A172 (cell line): ENCODE measurements at places on chromosomes 3 and 15. TPM values are rescaled to one million over a fixed set of nuclear protein-coding genes. Genes with fewer than 3 reads are reported as not detected.

Gene GOLGA8N
- total RNA-seq: 0.50 and 1.0 TPM in 2 replicates

Gene CKMT1B
- total RNA-seq: not detected in 2 replicates

Gene SPINT1
- 0.22 and 1.3 TPM in 2 replicates for total RNA-seq

Gene TRPM1
- total RNA-seq: 0.05 TPM in 1 of 2 replicates, not detected in the other

DNA sequence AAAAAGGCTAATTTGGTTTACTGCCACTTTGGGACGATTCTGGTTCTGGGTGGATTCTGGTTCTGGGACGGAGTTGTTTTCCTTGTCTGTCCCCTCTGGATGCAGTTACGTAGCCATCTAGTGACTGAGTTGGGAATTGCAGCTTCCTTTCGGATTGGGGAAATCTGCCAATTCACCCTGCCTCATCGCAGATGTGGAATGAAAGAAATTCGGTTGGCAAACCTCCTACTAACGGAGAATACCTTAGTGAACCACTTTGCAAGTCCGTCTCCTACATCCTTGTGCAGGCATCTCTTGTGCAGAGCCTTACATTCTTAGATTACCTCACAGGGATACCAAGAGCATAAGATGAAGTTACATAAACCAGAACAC, 31.5 kb upstream of the AP4E1 start:
- DNase-seq: peak; percentile 87

DNA sequence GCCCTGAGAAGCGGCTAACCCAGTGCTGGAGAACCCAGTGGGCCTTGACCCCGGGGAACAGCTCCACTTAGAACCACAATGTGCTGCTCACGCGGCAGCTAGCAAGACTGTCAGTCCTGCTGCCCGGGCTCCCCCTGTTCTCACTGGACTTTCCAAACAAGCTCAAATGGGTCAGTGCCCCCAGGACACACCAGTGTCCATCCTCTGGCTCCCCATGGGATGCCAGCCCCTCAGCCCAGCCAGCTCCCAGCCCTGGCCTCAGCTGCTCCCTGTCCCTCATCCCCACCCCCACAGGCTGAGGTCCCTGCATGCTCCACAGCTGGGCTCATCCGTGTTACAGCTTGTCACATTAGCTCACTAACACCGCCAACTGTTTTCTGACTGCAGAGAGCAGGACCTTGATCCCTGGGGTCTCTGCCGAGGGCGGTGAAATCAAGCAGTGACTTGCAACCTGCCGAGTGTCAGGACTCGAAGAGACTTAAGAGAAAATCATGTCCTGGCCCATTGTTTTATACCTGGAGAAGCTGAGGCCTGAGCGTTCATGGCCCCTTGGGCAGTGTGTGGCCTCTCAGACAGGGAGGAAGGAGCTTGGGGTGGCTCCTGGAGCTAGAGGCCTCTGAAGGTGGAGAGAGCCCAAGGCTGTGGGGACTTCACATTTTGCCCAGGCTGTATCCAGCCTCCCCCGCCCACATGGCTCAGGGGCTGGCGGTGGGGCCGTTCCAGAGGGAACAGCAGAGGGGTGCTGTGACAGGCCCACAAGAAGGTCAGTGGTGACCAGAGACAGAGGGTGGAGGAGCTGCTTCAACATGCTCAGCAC, 157.5 kb downstream of the MEGF11 start:
- no peak for DNase-seq

DNA sequence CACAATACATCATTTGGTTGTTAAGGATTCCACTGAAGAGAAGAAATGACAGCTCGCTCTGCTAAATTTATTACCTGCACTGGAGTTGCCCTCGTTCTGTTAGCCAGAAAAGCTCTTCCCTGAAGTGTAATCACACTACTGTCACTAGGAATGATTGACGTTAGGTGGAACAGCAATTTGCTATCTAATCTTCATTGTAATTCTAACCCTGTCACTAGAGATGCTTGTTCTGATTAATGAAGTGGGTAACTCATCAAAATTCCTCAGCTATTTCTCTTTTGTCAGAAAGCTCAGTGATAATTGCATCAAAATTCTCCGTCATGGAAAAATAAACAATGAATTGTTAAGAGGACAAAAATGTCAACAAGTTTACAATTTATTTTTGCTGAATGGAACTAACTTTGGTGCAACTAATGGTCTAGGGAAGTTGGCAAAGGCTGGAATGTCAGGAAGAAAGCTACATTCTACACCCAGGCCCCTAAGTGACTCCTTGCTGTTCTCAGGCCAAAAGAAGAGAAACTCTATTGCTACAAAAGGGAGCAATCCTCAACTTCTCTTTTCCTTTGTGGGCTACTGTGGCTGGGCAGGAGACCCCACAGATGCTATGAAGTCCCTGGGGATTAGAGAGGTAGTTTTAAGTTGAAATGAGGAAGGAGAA, 34.1 kb downstream of the CCDC191 start:
- peak; percentile 45 for DNase-seq

GRCh38 chr3:18113417-18113816, 311.7 kb downstream of the SATB1 start:
- no peak for DNase-seq
